ENCODE measurements at places on chromosomes 7 and 10. TPM values are rescaled to one million over a fixed set of nuclear protein-coding genes. Genes with fewer than 3 reads are reported as not detected.

GRCh38 chr7:233249-234035 lies 41.1 kb downstream of the FAM20C start:
- H3K27me3 ChIP-seq = no peaks in the 10 kb centered on the region
- DNase-seq = no peak
- H3K4me3 ChIP-seq = no peak overlapping the region

DNA sequence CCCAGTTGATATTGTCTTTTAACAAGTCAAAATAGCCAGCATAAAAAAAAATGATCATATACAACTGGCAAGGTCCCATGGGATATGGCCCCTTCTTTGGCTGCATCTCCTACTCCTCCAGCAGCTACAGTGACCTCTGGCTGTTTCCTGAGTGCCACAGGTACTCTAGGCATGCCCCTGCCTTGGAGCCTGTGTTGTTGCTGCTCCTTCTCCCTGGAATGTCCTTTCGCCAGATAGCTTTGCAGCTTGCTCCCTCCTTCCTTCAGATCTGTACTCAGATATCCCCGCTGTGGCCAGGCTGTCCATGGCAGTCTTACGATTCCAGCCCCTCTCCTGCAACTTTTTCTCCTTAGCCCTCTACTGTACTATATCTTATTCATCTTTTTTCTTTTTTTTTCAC lies 23.3 kb downstream of the CNNM2 start:
- H3K4me1 ChIP-seq = peaks cover 18% of the 10 kb centered on the region
- DNase-seq = no peak
- no peak overlapping the region for H3K27ac ChIP-seq
- H3K27me3 ChIP-seq = no peaks in the 10 kb centered on the region

GRCh38 chr7:39735903-39736302 lies 112.5 kb downstream of the RALA start:
- peak; percentile 3 for DNase-seq
- H3K27ac ChIP-seq = peak overlapping the region; percentile 57
- H3K36me3 ChIP-seq = no peaks in the 10 kb centered on the region
- H3K4me3 ChIP-seq = no peak overlapping the region

Gene ZNF488
- not detected for total RNA-seq

Gene PITRM1
- 114 TPM for total RNA-seq

Gene DOCK1
- total RNA-seq = not detected

Gene TBL2
- total RNA-seq = 31.2 TPM
